ENCODE measurements at places on chromosomes 1 and 21.

DNA sequence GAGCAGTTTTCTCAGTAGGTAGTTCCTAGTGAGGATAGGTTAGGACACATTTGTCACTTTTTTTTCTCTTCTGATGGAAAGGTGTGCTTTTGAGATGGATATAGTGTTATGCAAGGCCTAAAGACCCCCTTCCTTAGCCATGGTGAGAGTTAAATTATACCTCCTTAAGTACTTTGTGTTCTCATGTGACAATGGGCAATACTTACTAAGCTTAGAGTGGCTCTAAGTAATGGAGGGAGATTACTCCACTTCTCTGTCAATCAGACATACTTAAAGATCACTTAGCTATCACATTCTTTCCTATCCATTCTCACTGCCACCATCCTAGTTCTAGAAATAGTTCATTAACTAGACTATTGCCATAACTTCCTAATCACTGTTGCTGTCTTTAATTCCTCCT is 265.6 kb downstream of the PBX1 start:
- DNase-seq, result no peak
- H3K27ac ChIP-seq, result no peak overlapping the region
- no peaks in the 10 kb centered on the region for H3K27me3 ChIP-seq
- H3K4me3 ChIP-seq, result no peak overlapping the region
- no peaks in the 10 kb centered on the region for H3K4me1 ChIP-seq

GRCh38 chr1:96559707-96560596 is 161.6 kb upstream of the PTBP2 start:
- no peaks in the 10 kb centered on the region for H3K36me3 ChIP-seq
- no peak overlapping the region for H3K27ac ChIP-seq
- no peaks in the 10 kb centered on the region for H3K4me1 ChIP-seq
- DNase-seq, result no peak
- H3K4me3 ChIP-seq, result no peak overlapping the region

- no peak for DNase-seq
- H3K36me3 ChIP-seq, result no peaks in the 10 kb centered on the region
- no peak overlapping the region for H3K4me3 ChIP-seq
- H3K27me3 ChIP-seq, result no peaks in the 10 kb centered on the region
- H3K4me1 ChIP-seq, result no peaks in the 10 kb centered on the region
Observed at GRCh38 chr1:55604749-55605148, 389.6 kb upstream of the USP24 start.

GRCh38 chr1:16905110-16905867 is 9.5 kb downstream of the RNU1-2 start:
- no peaks in the 10 kb centered on the region for H3K36me3 ChIP-seq
- H3K27ac ChIP-seq, result peak overlapping the region; percentile 99
- no peak for DNase-seq
- no peaks in the 10 kb centered on the region for H3K27me3 ChIP-seq
- peaks cover 28% of the 10 kb centered on the region for H3K4me1 ChIP-seq
- H3K4me3 ChIP-seq, result peak overlapping the region; percentile 63

DNA sequence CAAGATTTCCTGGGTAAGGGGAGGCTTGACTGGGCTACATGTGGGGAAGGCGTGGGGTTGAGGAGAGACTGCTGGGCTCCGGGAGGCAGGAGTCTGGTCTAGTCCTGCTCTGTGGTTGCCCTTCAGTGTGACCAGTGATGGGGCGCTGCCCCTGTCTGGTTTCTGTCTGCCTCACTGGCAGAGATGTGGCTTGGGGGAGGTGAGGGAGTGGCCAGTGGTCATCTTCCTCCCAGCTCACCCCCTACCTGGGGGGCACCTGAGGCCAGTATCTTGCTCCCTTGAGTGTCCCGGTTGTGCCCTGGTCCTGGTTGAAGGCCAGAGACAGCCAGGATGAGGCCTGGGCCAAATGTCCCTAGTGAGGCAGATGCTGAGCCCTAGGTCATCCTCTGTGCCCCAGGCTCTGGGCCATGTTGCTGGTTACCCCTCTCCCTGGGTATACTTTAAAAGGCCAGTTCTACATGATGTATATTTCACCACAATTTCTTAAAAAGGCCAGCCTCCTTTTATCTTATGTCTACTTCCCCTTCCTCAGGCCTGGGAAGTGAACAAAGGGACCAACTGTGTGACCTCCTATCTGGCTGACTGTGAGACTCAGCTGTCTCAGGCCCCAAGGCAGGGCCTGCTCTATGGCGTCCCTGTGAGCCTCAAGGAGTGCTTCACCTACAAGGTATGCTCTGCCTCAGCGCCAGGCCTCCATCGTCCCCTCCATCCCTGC is 10.5 kb downstream of the FAAH start:
- no peak overlapping the region for H3K27ac ChIP-seq
- DNase-seq, result no peak
- peaks cover 30% of the 10 kb centered on the region for H3K4me1 ChIP-seq

- no peaks in the 10 kb centered on the region for H3K27me3 ChIP-seq
- no peaks in the 10 kb centered on the region for H3K36me3 ChIP-seq
- H3K27ac ChIP-seq, result no peak overlapping the region
- no peak overlapping the region for H3K4me3 ChIP-seq
Observed at GRCh38 chr1:65176591-65176990, 28.6 kb downstream of the AK4 start.

GRCh38 chr1:17185485-17185860 is 19.5 kb upstream of the PADI1 start:
- no peaks in the 10 kb centered on the region for H3K36me3 ChIP-seq
- no peak overlapping the region for H3K4me3 ChIP-seq
- H3K4me1 ChIP-seq, result peaks cover 13% of the 10 kb centered on the region
- no peak for DNase-seq
- no peak overlapping the region for H3K27ac ChIP-seq
- H3K27me3 ChIP-seq, result no peaks in the 10 kb centered on the region

GRCh38 chr1:213977909-213978308 is 9.9 kb upstream of the PROX1 start:
- H3K4me3 ChIP-seq, result no peak overlapping the region
- no peak for DNase-seq
- H3K36me3 ChIP-seq, result peaks cover 2% of the 10 kb centered on the region
- H3K4me1 ChIP-seq, result peaks cover 13% of the 10 kb centered on the region
- H3K27me3 ChIP-seq, result peaks cover 44% of the 10 kb centered on the region
- no peak overlapping the region for H3K27ac ChIP-seq

DNA sequence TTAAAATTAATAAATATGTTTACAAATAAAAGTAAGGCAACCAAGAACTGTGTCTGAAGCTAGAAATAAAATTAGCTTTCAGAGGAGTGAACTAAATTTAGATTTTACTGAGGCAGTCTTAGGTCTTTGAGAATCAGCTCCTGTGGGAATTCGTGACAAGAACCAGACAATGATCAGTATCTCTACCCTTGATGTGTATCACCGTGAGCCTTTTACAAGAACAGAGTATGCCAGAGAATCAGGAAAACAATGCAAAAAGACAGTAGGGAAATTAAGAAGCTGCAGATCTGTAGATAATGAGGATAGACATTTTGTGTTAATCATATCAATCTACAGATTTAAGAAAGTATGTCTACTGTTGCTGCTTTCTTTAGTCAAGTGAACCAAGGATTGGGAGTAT is 351.0 kb downstream of the COL11A1 start:
- DNase-seq, result no peak
- no peak overlapping the region for H3K27ac ChIP-seq
- H3K4me3 ChIP-seq, result no peak overlapping the region
- no peaks in the 10 kb centered on the region for H3K4me1 ChIP-seq

GRCh38 chr1:113940365-113941244 is 11.5 kb downstream of the HIPK1 start:
- no peak for DNase-seq
- H3K27ac ChIP-seq, result no peak overlapping the region
- H3K4me3 ChIP-seq, result no peak overlapping the region
- peaks cover 14% of the 10 kb centered on the region for H3K36me3 ChIP-seq
